ENCODE measurements at places on chromosomes 2 and 18.

DNA sequence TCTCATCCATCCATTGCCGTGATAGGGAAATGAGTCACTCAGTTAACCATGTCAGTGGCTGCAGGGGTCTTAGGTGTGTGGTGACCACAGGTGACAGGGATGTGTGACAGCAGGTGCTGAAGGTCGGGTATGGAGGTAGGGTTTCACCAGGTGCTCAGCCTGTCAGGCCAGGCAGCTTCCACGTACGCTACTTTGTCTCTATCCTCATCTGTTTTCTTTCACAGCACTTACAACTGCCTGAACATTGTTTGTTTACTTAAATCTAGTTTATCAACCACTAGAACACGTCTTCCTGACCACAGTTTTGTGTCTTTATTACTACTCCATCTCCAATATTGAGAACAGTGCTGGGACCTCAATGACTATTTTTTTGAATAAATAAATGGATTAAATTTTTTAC, 11.4 kb upstream of the UXS1 start:
- no peak for DNase-seq

- no peak for DNase-seq
Observed at GRCh38 chr2:66070721-66071602, 364.0 kb upstream of the MEIS1 start.

DNA sequence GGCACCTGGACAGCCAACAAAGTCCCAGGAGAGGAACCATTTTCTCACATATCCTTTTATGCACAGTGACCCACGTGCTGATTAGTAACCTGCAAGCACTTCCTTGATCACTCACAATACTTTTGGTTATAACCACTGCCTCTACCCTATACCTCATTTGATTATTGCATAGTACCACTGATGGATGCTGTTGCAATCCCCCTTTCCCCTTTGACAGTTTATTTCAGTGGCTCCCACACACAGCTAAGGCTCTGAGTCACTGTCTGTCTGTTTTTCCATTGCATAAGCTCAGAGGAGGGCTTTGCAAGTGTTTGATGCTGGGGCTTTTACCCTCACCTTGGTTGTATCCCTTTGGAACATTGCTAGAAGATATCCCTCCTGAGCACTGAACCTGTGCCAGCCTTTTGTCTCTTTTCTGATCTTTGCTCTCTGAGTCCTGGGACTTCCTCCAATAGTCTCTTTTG, 101.7 kb upstream of the RBBP8 start:
- DNase-seq, result no peak

GRCh38 chr18:76621782-76622495, 126.9 kb upstream of the ZNF516 start:
- DNase-seq, result no peak

GRCh38 chr2:109644571-109645275, 30.6 kb downstream of the SOWAHC start:
- DNase-seq, result no peak

DNA sequence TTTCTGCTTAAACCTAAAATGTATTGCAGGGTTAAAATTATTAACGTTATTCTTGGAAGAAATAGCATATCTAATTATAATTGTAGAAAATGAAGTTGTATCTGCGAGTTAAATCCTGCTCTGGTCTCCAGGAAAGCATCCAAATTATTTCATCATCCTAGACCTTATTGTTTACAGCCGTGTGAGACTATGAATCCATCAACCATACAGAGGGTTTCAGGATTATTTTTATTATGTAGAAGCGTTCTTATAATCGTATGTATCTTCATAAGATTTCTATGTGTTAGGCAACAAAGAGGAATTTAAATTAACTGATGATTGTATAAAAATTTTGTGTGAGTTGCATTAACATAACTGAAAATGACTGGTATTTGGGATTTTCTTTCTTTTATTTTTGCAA, 14.5 kb upstream of the DSC3 start:
- DNase-seq, result no peak

DNA sequence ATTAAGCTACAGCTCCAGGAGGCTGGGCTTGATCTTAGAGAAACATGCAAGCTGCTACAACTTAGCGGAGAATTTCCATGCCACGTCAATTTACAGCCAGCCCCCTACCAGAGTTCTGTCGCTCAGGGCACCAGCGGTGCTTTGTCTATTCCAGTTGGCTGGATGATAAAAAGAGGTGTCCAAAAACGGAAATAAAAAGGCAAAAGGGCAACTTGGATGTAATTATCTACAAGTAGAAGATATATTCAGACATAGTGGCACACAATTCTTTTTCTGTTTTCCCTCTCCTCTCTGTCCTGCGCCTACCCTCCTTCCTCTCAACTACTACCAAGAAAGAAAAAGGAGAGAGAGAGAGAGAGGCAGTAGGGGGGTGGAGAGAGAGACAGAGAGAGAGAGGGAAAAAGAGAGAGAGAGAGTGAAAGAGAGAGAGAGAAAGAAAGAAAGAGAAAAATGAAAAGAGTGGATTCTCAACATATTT, 363 bp upstream of the RFTN2 start:
- no peak for DNase-seq

- peak; percentile 27 for DNase-seq
Observed at GRCh38 chr18:22391407-22392345, 26.0 kb downstream of the CTAGE1 start.

GRCh38 chr2:59530258-59530657, 1023.2 kb downstream of the BCL11A start:
- no peak for DNase-seq

- no peak for DNase-seq
Observed at GRCh38 chr2:138034536-138034935, 70.3 kb downstream of the HNMT start.

GRCh38 chr2:85323351-85323987, 4.3 kb downstream of the TGOLN2 start:
- no peak for DNase-seq

GRCh38 chr2:237090906-237091305, 5.2 kb downstream of the COPS8 start:
- DNase-seq, result no peak

DNA sequence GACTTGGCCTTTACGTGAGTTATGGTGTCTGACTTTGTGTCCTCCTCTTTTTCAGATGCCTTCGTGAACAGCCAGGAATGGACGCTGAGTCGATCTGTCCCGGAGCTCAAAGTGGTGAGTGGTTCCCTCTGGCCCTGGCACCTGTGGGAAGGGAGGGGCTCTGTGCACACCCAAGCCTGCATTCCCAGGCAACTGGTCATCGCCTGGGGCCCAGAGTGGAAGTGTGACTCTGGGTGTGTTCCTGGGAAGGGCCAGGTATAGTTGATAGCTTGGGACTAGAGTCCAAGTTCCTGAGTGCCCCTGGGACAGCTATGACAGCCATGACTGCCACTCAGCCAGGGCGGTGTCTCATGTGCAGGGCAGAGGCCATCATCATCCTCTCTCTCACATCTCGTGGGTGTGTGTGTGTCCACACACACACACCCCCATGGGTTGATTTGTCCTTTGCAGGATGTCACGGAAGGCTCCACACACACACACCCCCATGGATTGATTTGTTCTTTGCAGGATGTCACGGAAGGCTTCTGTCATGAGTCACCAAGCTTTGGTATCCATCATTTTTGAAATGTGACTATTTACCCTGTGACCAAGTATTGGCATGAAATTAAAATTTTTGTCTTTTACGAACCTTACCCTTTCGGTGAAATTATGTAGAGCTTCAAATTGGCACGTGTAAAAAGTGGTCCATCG, 215.4 kb downstream of the AGAP1 start:
- DNase-seq, result no peak

GRCh38 chr2:57160976-57161375, 885.6 kb upstream of the VRK2 start:
- no peak for DNase-seq

DNA sequence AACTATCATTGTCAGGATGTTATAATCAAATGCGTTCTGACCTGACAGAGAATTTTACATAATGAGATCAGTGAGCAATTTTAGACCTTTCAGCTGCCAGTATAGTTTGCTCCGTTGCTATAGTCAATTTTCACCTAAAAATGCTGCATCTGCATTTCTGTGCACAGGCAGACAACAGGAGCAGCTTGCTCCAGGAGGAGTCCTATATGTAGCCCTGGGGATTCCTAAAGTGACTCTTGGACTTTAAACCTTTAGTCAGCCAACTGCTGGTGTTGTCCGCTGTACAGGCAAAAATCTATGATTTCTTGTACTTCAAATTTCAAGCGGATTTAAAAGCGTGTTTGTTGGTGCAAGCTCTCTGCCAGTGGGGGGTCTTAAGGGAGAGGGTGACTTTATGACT, 25.7 kb downstream of the SLC16A14 start:
- DNase-seq, result no peak

- no peak for DNase-seq
Observed at GRCh38 chr2:137983581-137983980, 19.3 kb downstream of the HNMT start.

GRCh38 chr2:67876176-67876575, 186.6 kb downstream of the C1D start:
- DNase-seq, result no peak

- no peak for DNase-seq
Observed at GRCh38 chr18:79583984-79584401, 95.6 kb upstream of the CTDP1 start.

DNA sequence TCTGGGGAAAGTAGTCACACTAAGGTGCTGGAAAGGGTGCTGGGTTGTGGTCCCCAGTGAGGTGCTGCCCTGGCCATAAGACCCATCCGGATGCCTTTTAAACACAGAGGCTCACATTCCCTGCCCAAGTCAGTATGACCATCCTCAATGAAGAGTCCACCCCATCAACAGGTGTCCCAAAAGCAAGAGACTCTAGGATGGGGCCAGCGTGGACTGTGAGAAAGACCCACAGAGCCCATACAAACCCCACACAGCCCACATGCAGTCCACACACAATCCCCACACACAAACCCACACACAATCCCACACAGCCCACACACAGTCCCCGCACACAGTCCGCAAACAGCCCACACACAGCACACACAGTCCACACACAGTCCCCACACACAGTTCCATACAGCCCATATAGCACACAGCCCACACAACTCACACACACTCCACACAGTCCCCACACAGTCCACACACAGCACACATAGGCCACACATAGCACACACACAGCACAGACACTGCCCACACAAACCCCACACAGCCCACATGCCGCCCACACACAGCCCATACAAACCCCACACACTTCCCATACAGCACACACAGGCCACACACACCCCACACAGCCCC, 241.4 kb upstream of the SALL3 start:
- no peak for DNase-seq

DNA sequence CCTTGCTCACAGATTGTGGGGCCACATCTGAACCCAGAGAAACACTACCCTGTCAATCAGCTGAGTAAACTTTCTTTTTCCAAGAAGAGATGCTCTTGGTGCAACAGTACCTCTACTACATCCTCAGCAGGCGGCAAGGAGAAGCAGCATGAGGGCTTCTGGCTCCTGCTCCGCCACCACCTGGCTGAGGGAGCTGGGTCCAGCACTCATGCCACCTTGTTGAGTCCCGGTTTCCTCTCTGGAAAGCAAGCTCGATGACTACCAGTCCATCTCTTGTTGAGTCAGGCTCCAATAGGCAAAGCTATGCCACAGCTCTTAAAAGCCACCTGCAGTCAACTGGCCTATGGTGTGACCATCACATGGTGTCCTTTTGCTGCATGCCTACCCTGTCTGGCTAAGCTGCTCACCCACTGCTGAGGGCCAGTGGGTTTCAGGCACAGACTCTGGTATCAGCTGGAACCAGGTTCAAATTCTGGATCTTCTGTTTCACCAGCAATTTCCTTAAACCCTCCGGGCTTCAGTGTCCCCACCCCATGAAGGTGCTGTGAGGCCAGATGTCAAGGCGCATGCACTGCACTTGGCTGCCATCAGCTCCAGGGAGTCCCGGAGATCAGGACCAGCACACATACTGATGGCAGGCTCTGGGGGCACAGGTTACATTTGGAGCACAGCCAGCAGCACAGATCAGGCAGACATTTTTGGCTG, 42.5 kb upstream of the ACAA2 start:
- no peak for DNase-seq

Data from activated naive CD4-positive, alpha-beta T cell treated with Interleukin-2 at 50 U/mL for 16 hours (primary cell).